ENCODE measurements at places on chromosomes 1 and 21. TPM values are rescaled to one million over a fixed set of nuclear protein-coding genes. Genes with fewer than 3 reads are reported as not detected.

The PDC gene
- not detected for total RNA-seq

The SELL gene
- 344 TPM for total RNA-seq

The RBM11 gene
- 3.3 TPM for total RNA-seq

The JTB gene
- 132 TPM for total RNA-seq

The GUCA2A gene
- not detected for total RNA-seq

The SLC16A1 gene
- 12.5 TPM for total RNA-seq

The CYYR1 gene
- total RNA-seq: not detected

Data from naive thymus-derived CD4-positive, alpha-beta T cell (primary cell).